Daoy (cell line): ENCODE measurements at places on chromosomes 16 and 17. TPM values are rescaled to one million over a fixed set of nuclear protein-coding genes. Genes with fewer than 3 reads are reported as not detected.

- no peak for DNase-seq
These were observed 161.2 kb downstream of the COPRS start for GRCh38 chr17:31697838-31698237.

- DNase-seq, result no peak
These were observed 35.7 kb upstream of the TRAP1 start for GRCh38 chr16:3752984-3753383.

CHST6 gene
- total RNA-seq, result 0.30 and 0.51 TPM in 2 replicates

MT3 gene
- not detected in 2 replicates for total RNA-seq

DNA sequence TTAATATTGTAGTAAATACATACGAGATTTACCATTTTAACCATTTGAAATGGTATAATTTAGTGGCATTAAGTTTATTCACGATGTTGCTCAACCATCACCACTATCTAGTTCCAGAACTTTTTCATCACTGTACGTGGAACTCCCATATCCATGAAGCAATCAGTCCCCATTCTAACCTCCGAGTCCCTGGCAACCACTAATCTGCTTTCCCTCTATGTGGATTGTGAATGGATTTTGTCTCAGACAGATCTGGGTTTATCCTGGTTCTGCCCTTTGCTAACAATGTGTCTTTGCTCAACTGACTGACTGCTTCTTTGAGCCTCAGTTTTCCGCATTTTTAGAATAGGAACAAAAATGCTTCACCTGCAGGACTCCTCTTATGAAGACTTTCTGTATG is 51.4 kb downstream of the TANGO6 start:
- no peak for DNase-seq
